Naive thymus-derived CD4-positive, alpha-beta T cell (primary cell): ENCODE measurements at places on chromosomes 3 and 15. TPM values are rescaled to one million over a fixed set of nuclear protein-coding genes. Genes with fewer than 3 reads are reported as not detected.

The GPR149 gene
- total RNA-seq = not detected

The LRRC34 gene
- total RNA-seq = 0.65 TPM

DNA sequence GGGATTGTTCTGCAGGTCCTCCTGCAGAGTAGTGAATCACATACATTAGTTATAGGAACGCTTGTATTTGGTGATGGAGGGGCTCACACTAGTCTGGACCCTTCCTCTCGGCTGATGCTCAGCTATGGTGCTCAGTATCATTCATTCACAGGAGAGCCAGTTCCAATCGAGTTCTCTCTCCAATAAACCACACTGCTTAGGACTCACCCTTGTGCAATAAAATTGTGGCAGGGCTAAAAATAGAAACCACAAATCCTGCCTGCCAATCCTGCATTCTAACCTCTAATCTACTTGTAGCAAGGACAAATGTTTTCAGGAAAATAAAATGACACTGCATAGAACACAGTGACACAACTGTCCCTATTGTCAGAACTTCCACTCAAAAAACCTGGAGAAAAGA is 138.4 kb upstream of the TBL1XR1 start:
- H3K4me1 ChIP-seq = peaks cover 5% of the 10 kb centered on the region
- H3K27me3 ChIP-seq = no peaks in the 10 kb centered on the region
- no peak overlapping the region for H3K4me3 ChIP-seq
- no peaks in the 10 kb centered on the region for H3K36me3 ChIP-seq

The ST8SIA2 gene
- not detected for total RNA-seq

GRCh38 chr15:70025413-70026296 is 72.1 kb downstream of the TLE3 start:
- no peaks in the 10 kb centered on the region for H3K36me3 ChIP-seq
- H3K4me3 ChIP-seq = no peak overlapping the region
- no peaks in the 10 kb centered on the region for H3K27me3 ChIP-seq

DNA sequence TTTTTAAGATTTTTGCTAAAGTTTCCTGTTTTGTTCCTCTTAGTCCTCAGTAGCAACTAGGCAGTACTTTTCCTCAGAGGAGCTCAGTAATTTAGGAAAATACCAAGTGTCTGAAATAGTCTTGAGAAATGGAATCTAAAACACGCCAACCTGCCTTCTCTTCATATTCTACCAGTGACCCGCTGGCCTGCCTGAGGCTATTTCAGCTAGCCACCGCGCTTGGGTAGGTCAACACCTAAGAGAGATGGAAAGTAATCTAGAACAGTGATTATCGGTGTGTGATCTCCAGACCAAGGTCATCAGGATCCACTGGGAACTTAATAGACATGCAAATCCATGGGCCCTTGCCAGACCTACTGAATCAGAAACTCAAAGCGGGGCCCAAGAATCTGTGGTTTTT is 7.5 kb downstream of the LCTL start:
- H3K4me3 ChIP-seq = no peak overlapping the region
- DNase-seq = no peak
- H3K27ac ChIP-seq = no peak overlapping the region
- no peaks in the 10 kb centered on the region for H3K27me3 ChIP-seq
- no peaks in the 10 kb centered on the region for H3K36me3 ChIP-seq
- no peaks in the 10 kb centered on the region for H3K4me1 ChIP-seq

The XCR1 gene
- 0.05 TPM in 1 of 2 replicates, not detected in the other for total RNA-seq
